ENCODE measurements at places on chromosomes 3 and 15.

DNA sequence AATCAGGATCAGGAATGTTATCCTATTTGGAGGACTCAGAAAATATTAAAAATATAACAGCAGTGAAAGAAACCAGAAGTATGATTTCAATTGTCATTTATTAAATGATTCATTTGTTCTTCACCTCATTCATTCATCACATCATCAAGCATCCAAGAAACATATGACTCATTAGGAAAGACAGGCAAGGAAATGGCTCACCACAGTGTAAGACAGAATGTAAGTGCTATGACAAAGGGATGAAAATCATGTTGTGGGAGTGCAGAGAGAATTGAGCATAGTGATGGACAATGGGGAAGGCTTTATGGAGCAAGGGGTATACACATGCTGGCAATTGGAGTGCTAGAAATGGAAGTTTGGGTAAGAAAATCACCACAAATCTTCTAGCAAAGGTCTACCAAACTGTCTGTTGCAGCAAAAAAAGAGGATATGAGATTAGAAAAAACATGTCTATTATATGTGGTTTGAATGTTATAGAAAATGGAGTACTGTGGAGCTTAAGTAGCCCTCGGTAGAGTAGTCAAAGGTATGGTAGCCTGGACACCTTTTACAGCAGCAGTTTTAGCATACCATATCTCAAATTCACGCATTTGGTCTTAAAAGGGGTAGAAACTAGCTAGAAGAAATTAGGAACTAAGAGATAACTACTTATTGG lies 111.1 kb upstream of the GPR149 start:
- no peaks in the 10 kb centered on the region for H3K4me1 ChIP-seq
- DNase-seq = no peak
- H3K4me3 ChIP-seq = no peak overlapping the region
- no peaks in the 10 kb centered on the region for H3K36me3 ChIP-seq
- no peak overlapping the region for H3K27ac ChIP-seq
- H3K27me3 ChIP-seq = no peaks in the 10 kb centered on the region

DNA sequence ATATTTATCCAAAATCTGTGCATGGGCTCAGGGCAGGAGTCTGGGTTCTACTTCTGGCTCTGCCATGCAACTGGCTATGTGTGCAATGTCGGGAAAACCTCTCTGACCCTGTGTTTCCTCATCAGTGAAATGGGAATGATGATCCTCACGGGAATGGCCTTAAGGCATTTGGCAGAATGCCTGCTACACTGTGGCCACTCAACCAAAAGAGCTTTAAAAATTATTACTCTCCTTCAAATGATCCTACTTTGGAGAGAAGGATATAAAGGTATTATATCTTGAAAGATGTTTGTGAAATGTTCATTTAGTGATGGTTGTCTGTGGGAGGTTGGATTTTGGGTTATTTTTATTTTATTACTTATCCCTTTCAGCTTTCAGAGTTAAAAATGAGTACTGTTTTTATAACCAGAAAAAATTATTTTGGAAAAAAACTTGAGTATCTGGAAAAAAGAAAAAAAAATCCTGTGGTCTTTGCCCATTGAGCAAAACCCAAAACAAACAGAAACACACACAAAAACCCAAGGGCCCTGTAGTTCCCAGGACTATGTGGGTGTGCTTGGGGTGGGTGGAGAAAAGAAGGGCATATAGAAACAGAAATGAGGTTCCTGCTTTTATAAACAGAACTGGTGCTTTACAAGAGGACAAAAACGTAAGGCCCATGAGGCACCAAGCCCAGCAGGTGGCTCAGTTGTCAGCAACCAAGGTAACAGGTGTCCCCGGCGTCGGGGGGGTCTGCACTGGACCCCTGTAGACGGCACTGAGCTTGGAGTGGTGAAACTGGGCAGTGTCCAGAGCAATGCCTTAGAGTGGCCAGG lies 22.0 kb downstream of the RGMA start:
- H3K4me3 ChIP-seq = no peak overlapping the region
- H3K27ac ChIP-seq = no peak overlapping the region
- H3K27me3 ChIP-seq = peaks cover 22% of the 10 kb centered on the region
- no peaks in the 10 kb centered on the region for H3K36me3 ChIP-seq
- peaks cover 2% of the 10 kb centered on the region for H3K4me1 ChIP-seq

DNA sequence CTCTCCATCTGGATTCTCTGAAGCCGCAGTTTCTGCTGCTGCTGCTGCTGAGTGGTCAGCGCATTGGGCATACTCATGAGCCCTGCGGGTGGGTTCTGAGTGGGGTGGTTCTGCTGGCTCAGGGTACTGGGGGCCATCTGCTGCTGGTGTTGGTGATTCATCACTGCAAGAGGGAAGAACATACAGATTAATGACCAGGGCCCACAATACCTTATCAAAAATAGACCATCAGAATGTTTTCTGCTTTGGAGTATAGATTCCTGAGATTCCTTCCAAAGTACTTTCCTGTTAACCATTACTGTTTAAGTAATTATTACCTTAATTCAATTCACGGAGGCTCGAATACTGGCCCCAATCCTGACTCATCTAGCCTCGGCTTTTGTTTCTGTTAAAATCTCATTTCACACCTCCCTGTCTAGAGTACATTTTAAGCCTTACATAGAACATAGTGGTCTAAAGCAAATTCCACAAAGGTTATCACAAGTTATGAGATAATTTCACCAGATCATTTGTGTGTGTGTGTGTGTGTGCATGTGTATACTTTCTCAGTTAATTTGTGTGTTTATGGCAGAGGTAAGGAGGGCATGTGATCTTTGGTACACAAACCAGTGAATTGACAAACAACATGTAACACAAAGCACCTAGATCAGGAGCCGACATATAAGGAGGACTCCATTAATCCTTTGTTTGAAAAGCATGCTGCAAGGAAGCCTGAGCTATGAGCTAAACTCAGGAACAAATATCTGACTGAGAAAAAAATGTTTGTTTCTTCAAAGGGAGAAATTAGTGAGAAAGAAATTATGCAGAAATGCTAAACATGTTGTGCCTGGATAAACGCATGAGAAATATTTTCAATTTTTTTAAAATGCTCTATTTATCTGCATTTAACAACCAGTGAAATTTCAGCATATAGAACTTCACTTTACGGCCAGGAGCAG lies 68.1 kb downstream of the TM4SF4 start:
- no peak for DNase-seq
- no peak overlapping the region for H3K27ac ChIP-seq
- H3K36me3 ChIP-seq = no peaks in the 10 kb centered on the region
- H3K4me1 ChIP-seq = no peaks in the 10 kb centered on the region

- H3K27me3 ChIP-seq = no peaks in the 10 kb centered on the region
- H3K27ac ChIP-seq = no peak overlapping the region
- H3K36me3 ChIP-seq = peaks cover 25% of the 10 kb centered on the region
- DNase-seq = no peak
- peaks cover 77% of the 10 kb centered on the region for H3K4me1 ChIP-seq
Observed at GRCh38 chr3:71136276-71136675, 447.3 kb downstream of the FOXP1 start.

- no peaks in the 10 kb centered on the region for H3K27me3 ChIP-seq
- no peak overlapping the region for H3K4me3 ChIP-seq
- no peak for DNase-seq
- no peak overlapping the region for H3K27ac ChIP-seq
Observed at GRCh38 chr3:128301186-128302023, 148.1 kb downstream of the EEFSEC start.

DNA sequence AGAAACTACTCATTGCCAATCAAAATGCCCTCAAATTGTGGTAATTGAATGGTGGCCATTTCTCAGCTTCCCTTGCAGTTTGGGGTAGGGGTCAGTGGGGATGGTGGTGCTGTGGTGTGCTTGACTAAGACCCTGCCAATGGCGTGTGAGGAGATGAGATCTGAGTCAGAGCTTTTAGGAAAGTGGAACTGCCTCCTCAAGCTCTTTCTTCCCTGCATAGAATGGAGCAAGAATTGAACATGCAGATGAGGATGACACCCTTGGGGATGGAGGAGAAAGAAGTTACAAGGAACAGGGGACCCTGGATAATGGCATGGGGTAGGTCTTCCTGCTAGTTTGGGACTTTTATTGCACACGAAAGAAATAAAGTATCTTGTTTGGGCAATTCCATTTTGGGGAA lies 188.0 kb downstream of the PEX5L start:
- no peaks in the 10 kb centered on the region for H3K4me1 ChIP-seq
- DNase-seq = no peak
- H3K27me3 ChIP-seq = peaks cover 5% of the 10 kb centered on the region

GRCh38 chr3:152452318-152452717 lies 183.6 kb downstream of the MBNL1 start:
- DNase-seq = no peak
- peaks cover 50% of the 10 kb centered on the region for H3K36me3 ChIP-seq
- no peaks in the 10 kb centered on the region for H3K27me3 ChIP-seq
- H3K27ac ChIP-seq = peak overlapping the region; percentile 67
